ENCODE measurements at places on chromosomes 7 and 10.
A peak's percentile ranks its signal among the peaks of the same experiment; 100 is the strongest.

GRCh38 chr7:134968110-134968509, 18.2 kb upstream of the AGBL3 start:
- DNase-seq, result no peak

DNA sequence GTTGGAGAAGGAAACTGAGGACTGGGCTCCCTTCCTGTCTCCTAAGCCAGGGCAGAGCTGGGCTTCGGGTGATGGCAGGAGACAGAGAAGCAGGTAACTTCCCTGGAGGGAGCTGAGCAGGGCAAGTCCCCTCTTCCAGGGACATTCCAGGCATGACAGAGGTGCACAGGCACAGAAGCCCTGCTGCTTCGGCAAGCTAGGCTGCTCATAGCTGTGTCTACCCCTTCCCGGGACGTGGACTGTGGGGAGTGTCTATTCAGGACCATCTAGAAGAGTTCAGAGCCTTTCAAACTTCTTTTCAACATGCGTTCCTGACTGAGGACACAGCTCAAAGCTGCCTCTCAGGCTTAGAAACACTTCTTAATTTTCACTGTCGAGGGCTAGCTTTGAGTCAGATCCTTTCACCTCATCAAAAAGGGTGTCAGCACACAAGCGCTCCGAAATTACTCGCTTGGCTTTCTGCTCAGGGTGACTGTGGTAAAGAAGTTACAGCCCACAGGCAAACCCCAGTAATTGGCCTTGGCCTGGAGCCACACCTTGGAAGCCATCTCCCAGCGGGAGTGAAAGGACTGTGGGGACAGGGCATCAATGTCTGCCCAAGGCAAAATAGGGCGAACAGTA, 63.7 kb upstream of the STEAP1B start:
- DNase-seq, result peak; percentile 64

- DNase-seq, result no peak
Observed at GRCh38 chr7:96322847-96323461, 1.1 kb upstream of the SLC25A13 start.

GRCh38 chr10:107480781-107481180, 316.3 kb upstream of the SORCS1 start:
- DNase-seq, result no peak

DNA sequence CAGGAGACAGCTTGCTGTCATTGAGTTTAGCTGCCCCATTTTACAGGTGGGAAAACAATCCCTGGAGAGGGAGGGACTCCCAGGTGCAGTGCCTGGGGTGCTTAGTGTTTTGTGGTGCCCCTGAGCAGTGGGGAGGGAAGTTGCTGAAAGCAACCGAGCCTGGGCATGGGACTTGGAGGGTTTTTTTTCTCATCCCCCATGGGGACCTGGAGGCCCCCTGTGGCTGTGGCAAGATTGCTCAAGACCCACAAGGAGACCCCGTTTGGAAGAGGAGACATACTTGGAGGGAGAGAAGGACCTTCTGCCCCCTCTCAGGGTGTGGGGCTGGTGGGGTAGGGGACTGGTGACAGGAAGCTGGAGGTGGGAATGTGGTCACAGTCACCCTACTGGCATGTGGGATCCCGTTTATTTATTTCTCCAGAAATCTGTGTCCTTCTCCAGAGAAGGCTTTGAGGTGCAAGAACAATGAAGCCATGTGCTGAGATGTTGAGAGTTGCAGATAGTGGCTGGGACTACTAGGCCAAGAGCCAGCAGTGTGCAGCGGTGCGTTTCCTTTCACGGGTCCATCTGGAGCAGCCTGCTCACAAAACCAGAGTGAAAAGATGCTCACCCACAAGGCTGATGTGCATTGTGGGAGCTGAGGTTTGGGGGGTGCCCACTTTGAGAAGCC, 21.5 kb downstream of the ZMIZ1 start:
- no peak for DNase-seq

GRCh38 chr7:143914938-143915652, 13.1 kb upstream of the TCAF1 start:
- DNase-seq, result no peak

- no peak for DNase-seq
Observed at GRCh38 chr10:52359441-52359840, 45.4 kb downstream of the DKK1 start.

DNA sequence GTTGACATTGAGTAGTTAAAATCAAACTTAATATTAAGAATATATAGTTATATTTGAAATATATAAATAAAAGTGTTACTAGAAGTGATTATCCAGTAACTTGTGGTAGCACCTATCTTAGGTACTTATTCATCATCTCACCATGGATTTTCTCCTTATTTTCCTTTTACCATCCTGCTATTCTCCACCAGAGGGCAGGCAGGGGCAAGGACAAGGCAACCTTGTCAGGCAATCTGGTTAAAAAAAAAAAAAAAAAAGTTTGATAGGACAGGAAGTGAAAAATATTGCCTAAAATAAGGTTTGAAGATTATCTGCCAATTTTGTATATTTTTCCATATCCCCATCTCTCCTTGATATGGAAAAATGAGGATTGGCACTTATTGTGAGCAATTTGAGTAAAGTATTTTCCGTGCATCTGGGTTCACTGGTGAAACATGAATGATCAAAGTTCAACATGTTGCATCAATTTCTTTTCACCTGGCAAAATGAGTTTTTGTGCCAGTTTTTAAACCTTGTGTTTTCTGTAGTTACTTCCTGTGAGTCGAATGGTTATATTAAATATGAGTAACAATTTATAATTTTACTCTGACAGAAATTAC, 256.7 kb downstream of the AGMO start:
- DNase-seq, result peak; percentile 10

DNA sequence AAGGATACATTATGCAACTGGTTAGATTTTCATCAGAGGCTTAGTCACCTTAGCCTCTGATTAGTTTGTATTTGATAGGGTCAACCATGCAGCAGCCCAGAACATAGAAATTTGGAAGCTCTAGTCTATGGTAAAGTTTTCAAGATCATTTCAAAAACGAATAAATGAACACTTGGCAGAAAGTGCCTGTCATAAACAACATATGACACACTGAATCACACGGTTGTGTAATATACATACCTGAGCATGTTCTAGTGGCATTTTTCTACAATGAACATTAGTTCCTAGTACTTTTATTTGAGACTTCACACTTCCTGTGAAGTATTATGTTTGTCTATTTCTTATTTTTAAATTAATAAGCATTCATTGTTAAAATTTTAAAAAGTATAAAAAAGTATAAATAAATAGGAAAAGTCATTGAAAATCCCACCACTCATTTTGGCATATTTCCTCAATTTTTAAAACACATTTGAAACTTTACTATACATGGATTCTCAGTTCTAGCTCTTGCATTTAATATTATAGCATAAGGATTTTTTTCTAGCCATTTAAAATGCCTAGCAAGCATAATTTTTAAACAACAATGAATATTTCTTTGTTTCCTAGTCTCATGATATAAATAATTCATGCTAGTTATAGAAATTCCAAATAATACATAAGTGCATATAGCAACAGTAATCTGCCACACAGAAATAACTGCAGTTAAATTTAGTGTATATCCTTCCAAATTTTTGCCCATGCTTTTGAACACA, 25.7 kb upstream of the PRPS1L1 start:
- no peak for DNase-seq

GRCh38 chr10:69385454-69386350, 31.0 kb downstream of the TACR2 start:
- DNase-seq, result peak; percentile 30

GRCh38 chr10:125171402-125172306, 11.3 kb upstream of the CTBP2 start:
- no peak for DNase-seq

DNA sequence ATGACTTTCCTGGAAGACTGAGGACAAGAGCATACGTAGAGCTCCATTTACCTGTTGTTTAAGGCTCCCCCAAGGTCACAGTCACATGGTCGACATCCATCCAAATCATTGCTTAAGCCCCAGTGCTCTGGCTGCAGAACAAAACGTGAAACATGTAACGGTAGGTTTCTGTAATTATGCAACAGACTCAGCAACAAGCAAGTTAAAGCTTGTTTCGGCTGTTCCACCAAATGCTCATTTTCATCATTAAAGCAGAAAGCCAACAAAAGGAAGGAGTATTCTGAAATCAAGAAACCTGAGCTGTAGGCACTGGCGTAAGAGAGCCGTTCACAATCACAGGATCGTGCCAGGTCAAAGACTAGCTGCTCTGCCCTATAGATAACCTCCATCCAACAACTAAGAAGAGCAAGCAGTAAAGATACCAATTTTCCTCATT, 30.0 kb downstream of the LAMB1 start:
- no peak for DNase-seq

GRCh38 chr10:91247360-91248111, 27.1 kb downstream of the PCGF5 start:
- DNase-seq, result peak; percentile 13

DNA sequence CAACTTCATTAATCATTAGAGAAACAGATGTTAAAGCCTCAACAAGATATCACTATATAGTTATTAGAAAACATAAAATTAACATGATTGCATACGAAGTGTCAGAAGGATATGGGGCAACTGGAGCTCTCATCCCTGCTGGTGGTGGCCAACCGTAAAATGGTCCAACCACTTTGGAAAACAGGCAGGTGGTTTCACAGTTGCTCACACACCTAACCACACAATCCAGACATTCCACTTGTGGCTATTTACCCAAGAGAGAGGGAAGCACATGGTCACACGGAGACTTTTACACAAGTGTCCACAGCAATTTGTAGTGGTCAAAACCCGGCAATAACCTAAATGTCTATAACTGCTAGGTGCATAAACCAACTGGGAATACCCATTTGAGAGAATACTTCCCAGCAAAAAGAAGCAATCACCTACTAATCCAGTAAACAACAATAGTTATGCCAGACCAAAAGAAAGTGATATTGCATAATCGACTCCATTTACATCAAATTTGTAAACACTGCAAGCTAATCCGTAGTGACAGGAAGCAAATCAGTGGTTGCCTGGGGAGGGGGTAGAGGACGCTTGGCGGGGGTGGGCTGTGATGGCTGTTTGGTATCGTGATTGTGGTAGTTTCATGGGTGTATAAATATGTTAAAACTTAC, 91.8 kb downstream of the LARP4B start:
- no peak for DNase-seq

DNA sequence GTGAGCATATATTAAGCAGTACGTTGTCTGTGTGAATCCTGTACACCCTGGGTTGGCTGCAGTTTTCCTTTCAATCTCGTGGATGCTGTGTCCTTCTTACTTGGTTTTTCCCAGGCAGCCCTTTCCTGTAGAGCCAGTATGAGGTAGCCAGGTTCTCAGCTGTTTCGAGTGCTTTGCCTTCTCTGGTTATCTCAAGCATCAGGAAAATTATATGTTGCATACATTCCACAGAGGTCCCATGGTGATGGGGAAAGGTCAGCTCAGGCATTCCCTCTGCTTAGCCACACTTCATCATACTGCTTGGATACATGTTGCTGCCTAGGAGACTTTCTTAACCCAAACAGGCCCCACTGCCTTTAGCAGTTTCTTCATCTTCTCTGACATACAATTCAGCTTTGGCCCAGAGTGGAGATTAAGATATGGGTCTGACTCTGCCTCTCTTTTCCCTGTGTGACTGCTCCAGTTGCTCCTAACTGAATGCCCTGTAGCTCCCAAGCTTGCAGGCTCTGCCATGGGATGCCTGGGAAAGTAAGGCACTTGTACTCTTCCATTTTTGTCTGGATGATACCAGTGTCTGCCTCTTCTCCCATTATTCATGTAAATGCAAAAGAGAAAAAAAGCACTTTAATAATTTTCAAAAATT, 11.3 kb downstream of the GNAI1 start:
- DNase-seq, result peak; percentile 54
